Stimulated activated naive B cell treated with anti-CD40 and anti-IgM and Interleukin-4, amounts not matched to agents 10 μg/mL and 1 μg/mL and 100 μg/mL, for 72 hours (primary cell): ENCODE measurements at places on chromosomes 11 and 22.

DNA sequence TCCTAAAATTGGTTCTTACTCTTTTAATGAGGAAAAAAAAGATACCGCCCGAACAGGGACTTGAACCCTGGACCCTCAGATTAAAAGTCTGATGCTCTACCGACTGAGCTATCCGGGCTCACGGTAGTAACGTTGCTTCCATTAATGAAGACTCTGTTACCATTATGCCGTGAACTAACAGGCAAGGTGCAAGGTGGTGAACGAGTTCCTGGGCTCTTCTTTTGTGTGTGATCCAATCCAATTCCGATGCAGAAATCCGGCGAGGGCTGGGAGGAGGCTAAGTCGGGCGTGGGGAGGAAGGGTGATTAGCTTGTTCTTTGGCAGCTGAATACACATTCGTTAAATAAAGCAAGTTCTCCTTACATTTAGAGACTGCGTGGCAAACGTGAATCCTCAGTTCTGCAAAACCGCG lies 49.0 kb downstream of the OR4D9 start:
- peak; percentile 72 for DNase-seq

DNA sequence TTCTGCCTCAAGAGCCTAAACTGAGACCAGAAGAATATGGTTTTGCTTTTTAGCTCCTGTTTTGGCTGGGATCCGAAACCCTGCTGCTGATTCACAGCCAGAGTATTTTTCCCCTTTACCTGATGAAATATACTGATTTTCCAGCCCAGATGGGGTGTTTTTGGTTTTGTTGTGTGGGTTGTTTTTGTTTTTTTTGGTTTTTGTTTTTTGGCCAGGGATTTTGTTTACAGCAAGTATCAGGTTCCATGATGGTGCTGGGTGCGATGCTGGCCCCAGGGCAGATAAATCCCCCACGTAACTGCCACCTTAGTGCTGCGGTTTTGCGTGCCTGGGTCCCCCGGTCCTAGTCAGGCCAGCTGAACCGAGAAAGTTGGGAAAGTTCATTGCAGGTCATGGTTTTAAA lies 103.7 kb downstream of the ZBTB16 start:
- DNase-seq, result no peak

- DNase-seq, result no peak
Observed at GRCh38 chr11:133889893-133890292, 44.6 kb upstream of the SPATA19 start.

DNA sequence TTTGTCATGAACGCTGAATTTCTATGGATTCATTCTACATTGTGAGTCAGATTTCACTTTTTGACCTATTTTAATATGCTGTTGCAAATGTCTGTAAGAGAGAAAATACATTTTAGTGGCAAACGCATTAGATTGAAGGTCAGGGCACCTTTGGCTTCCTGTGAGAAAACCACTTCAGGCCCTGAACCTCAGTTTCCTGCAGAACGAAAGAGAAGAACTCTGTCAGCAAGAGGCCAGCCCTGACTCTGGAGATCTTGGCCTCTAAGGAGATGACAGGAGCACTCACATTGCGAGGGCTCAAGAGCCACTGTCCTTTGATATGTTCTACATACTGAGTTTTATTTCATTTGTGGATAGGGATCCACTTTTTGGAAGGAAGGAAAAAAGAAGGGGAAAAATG lies 83.6 kb downstream of the KCNJ1 start:
- DNase-seq, result no peak

DNA sequence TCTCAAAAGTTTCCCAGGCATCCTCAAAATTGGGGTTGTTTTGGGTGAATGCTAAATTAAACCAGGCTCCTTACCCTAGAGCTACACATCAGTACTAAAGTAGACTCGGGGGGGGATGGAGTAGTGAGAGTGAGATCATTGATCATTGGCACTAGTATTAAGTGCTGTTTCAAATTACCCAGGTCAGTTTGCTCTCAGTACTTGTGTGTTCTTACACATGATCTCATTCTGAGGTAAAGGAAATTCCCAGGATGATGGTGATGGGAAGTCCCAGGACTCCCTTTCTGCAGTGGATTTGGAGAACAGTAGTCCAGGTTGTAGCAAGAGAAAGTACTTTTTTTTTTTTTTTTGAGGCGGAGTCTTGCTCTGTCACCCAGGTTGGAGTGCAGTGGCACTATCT lies 12.5 kb downstream of the RBM4 start:
- no peak for DNase-seq

GRCh38 chr11:29280452-29280851 lies 736.4 kb downstream of the KCNA4 start:
- no peak for DNase-seq

- DNase-seq, result no peak
Observed at GRCh38 chr11:73239571-73240189, 21.6 kb downstream of the P2RY2 start.

GRCh38 chr11:58003591-58003990 lies 20.1 kb upstream of the OR9Q1 start:
- DNase-seq, result no peak

DNA sequence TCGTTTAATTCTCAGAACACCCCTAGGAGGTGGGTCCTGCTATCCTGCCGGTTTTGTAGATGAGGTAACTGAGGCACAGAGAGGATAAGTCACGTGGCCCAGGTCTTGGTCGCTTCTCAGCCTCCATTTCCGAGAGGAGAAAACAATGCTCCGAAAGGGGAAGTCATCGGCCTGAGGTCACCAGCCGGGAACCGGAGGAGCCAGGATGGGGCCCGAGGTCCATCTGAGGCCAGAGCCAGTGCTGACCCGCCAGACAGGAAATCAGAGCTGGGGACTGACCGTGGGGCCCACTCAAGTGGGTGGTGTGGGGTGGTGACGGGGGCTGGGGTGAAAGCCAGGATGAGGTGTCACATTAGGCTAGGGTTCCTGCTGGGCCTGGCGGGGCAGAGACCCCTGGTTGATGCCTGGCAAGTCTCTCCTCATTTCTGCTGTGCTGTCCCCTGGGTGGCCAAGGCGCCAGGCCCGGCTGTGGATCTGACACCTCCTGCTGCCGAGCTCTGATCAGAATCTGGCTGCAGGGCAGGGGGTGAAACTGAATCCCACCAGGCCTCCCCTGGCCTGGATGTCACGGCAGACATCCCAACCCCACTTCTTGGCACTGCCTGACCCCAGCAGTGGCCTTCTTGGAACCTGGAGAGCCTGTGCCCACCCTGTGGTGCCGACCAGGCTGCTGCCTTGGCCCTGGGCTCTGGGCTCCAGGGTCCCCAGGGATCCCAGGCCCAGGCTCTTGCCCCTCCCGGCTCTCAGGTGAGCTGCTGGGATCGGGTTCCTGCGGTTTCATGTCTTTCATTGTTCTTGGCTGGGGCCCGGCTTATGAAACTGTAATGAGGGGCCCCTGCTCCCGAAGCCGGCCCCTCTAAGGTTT lies 12.0 kb downstream of the TRIOBP start:
- no peak for DNase-seq

DNA sequence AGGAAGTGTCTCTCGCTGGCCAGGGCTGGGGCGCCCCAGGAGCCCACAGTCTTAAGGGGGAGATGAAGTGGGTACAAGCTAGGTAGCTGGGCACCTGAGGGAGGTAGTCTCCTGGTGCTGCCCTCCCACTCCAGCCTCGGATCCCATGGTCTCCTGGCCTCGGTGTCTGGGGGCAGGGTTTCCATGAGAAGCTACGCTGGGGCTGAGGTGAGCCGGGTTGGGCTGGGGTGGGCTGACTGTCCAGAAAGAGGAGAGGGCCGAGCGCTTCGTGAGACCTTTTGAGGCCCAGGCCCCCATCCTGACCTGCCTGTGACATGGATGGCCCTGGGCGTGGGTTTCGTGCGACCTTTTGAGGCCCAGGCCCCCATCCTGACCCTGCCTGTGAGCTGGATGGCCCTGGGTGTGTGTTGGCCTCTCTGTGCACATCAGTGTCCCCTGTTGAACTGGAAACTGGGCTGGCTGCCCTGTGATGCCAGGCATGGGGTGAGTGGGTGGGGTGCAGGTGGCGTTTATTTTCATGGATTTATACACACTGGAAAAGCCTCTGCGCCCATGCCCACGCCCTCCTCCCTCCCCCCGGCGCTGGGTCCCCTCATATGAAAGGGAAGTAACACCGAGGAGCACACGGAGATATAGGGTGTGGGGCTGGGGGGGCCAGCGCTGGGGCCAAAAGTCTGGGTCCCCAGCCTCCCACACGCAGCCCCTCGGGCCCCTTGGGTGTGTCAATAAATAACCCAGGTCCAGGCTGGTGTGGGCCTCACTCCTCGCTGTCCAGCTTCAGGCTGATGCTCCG lies 8.6 kb downstream of the AIP start:
- no peak for DNase-seq

GRCh38 chr11:2178906-2179494 lies 7.4 kb upstream of the TH start:
- DNase-seq, result no peak

GRCh38 chr11:44223238-44223637 lies 86.7 kb downstream of the ALX4 start:
- DNase-seq, result no peak

DNA sequence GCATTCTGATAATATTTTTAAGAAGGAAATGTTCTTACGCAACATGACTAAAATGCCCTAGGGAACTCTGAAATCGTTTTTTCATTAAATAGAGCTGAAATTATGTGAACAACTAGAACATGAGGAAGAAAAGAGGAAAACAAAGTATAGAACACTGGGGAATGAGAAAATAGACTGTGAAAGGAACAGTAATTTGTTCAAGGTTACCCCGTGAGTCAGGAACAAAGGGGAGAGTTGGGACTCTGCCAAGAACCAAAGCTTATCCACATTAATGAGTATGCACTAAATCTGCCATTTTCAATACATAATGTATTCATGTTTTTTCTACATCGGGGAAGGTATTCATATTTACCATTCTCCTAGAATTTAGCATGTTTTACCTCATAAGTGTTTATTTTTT lies 961.8 kb upstream of the CCDC90B start:
- no peak for DNase-seq

DNA sequence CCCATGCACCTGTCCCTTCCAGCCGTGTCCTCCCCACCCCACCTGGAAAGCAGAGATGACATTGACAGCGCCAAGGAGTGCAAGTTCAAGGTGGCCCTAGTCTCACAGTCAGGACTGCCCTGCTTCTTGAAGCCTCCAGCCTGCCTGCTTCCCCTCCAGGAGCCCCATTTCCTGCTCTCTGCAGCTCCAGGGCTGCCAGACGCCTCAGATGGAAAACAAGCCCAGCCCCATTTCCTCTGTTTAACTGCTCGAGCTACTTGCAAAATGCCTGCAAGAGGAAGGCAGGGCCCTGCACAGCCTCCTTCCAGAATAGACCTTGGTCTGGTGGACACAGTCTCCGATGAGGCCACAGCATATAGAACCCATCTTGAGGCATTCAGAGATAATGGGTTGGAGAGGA lies 5.0 kb upstream of the DGKZ start:
- no peak for DNase-seq

GRCh38 chr11:859394-860131 lies 16.9 kb downstream of the TSPAN4 start:
- no peak for DNase-seq

- no peak for DNase-seq
Observed at GRCh38 chr11:104876861-104877431, 21.3 kb downstream of the CASP12 start.

GRCh38 chr22:33070600-33070999 lies 12.4 kb upstream of the SYN3 start:
- no peak for DNase-seq

GRCh38 chr22:27879923-27880322 lies 39.1 kb downstream of the PITPNB start:
- no peak for DNase-seq

DNA sequence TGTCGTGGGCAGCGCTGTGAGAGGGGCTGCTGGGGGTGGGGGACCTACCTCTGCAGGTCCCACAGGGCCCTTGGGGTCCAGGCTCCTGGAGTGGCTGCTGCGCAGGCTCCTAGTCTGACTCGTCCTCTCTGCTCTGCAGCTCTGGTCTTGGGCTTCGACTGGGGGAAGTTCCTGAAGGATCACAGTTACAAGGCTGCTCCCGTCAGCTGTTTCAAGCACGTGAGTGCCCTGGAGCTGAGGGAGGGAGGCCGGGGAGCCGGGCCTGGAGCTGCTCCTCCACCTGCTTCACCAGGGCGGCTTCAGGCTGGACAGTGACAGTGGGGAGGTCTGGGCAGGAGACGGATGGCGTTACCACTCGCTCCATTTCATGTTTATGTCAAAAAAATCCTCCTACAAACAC lies 11.9 kb downstream of the L3MBTL2 start:
- no peak for DNase-seq

GRCh38 chr22:46239261-46240048 lies 10.6 kb downstream of the CDPF1 start:
- no peak for DNase-seq

GRCh38 chr11:77418155-77418970 lies 55.5 kb downstream of the PAK1 start:
- DNase-seq, result no peak

GRCh38 chr11:63478896-63479295 lies 12.1 kb downstream of the PLAAT5 start:
- DNase-seq, result peak; percentile 25

GRCh38 chr11:17394743-17395390 lies 6.4 kb upstream of the KCNJ11 start:
- DNase-seq, result no peak

DNA sequence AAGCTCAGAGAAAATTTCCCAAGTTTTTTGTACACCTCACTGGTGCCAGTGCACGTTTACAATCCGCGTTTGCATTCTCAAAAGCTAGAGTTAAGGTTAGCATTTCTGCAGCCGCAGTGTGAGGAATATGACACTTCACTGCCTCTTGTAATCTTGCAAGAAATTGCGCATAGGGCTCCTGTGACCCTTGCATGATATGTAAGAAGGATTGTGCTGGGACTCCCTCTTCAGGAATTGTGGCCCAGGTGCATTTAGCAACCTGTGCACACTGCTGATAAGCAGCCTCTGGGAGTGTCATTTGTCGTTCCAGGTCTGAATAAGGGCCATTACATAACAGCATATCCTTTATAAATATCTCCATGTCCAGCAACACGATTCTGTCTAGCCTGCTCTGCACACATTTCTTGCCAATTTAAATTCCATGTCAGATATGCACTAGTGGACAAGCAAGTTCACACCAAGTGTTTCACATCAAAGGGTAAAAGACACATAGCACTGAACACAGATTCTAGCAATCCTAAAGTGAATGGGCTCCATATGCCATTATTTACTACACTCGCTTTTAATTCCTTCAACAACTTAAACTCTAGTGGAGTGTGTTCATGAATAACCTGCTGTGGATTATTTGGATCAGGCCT lies 69.2 kb upstream of the INCENP start:
- DNase-seq, result no peak

GRCh38 chr22:17921871-17922821 lies 102.2 kb downstream of the MICAL3 start:
- DNase-seq, result no peak

- no peak for DNase-seq
Observed at GRCh38 chr11:27386181-27386845, 23.3 kb upstream of the CCDC34 start.

DNA sequence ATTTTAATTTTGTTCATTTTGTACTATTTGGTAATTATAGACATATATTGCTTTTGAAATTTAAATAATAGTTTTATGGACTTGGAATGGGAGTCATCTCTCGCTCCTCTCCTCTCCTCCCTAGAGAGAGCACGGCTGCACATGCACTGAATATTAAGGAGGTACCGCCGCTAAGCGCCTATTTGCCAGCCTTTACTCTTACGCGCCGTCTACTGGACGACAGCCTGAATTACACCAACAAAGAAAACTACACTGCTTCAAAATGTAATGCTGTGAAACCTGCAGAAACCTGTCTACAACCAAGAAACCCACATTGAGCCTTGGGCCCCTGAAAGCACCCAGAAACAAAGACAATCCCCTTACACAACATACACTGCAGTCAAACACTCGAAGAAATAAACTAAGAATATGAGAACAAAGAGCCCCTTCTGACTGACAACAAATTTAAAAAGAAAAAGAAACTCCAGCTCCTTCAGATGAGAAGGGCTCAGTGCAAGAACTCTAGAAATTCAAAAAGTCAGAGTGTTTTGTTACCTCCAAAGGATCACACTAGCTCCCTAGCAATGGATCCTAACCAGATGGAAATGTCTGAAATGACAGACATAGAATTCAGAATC lies 737.2 kb downstream of the LRRC4C start:
- no peak for DNase-seq
